ENCODE measurements at places on chromosomes 13 and 19.

DNA sequence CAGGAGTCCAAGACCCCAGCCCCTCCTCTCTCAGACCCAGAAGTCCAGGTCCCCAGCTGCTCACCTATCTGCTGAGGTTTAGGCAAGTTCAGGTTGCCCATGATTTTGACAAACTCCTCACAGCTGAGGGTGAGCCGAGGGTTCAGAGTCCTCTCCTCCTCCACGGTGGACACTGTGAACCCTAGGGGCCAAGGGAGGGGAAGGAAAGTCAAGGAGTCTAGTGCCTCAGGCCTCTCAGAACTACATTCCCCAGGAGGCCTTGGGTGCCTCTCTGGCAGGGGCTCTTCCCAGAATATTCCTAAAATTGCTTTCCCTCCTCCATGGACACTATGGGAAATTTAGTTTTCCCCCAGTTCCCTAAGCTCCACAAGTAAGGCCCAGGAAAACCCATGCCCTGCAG is 3.3 kb upstream of the PHLDB3 start:
- DNase-seq = no peak

DNA sequence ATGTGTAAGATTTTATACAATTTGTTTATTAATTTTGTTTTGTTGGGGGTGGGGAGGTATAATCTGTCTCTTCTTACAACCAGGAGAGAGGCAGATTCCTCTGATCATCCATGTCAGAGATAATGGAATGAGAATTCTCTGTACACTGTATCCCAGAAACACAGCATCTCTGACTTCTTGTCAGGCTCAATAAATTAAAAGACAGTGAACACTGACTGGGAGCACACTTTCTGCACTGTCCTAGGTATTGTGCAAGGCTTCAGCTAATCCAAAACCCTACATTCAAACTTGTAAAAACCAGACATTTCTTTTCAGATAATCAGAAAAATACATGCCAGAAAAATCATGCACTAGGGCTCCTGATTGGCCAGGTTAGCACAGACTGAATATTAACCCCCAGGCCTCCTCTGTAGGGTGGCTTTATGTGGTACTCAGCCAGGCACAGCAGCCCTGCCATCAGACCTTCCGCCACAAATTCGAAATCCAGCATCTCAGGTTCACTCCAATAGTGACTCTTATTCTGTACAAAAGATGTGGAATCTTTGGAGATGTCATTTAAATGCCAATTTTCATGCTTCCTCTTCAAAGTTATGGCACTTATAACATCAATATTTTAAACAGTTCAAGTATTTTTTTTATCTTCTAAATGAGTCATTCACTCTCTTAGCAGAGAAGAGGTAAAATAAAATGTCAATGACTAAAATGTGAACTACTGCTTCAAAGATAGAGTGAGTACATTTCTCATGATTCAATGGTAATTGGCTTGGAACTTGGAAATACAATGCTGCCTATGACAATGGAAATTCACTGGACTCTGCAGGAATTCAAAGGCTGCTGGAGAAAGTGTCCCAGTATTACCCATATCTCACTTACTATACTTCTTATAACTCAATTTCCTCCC is 211.5 kb downstream of the KLF12 start:
- DNase-seq = no peak

DNA sequence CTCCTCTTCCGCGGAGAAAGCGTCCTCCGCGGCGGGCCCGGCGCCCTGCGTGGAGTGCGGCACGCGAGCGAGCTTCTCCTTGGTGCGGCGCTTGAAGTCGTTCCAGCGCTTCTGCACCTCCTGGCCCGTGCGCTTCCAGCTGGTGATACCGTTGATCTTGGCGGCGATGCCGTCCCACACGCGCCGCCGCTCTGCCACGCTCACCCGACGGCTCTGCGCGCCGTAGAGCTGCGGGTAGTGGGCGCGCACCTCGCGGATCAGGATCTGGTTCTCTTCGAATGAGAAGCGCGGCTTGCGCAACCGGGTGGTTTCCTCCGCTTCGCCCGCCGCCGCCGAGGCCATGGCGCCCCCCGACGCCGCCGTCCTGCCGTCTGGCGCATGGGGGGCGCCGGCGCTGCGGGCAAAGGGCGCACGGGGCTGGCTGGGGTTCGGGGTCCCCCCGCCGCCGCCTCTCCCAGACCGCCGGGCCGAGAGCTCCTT is 941 bp downstream of the MYPOP start:
- DNase-seq = no peak

GRCh38 chr13:35460061-35460460 is 16.4 kb downstream of the MAB21L1 start:
- DNase-seq = no peak

GRCh38 chr19:343451-343931 is 1.1 kb downstream of the MIER2 start:
- no peak for DNase-seq

DNA sequence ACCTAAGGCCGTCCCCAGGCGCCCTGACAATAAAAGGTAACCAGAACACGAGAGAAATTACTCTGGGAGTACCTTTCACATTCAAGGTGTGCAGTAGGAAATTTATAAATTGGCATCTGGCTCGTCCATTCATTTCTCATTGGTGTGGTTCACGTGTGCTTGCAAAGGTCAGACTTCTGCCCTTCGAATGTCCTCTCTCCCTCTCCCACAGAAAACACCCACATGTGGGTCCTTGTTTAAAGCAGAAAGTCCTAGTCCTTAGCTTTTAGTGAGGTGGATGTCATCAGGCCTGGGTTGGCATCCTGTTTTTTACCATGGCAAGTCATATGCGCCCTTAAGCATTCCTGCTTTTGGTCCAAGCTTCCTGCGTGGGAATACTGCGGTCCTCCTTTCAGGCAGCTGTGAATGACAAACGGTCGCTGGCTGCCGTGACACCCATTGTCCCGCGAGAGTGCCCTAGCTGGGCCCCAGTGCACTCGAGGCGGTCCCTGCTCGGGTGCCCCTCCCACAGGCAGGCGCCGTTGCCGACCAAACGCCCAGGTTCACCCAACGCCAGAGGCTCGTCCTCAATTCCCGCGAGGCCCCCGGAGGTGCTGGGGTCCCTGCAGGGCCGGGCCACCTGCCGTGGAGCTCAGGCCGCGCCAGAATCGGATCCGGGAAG is at the start of gene NUDT19:
TSS of gene NUDT19 (plus strand) at position 531 of the 661 bp plus-strand sequence. CDS start 140 bp downstream, outside the sequence.
- DNase-seq = no peak

GRCh38 chr19:52211926-52212571 is 22.2 kb downstream of the PPP2R1A start:
- no peak for DNase-seq

DNA sequence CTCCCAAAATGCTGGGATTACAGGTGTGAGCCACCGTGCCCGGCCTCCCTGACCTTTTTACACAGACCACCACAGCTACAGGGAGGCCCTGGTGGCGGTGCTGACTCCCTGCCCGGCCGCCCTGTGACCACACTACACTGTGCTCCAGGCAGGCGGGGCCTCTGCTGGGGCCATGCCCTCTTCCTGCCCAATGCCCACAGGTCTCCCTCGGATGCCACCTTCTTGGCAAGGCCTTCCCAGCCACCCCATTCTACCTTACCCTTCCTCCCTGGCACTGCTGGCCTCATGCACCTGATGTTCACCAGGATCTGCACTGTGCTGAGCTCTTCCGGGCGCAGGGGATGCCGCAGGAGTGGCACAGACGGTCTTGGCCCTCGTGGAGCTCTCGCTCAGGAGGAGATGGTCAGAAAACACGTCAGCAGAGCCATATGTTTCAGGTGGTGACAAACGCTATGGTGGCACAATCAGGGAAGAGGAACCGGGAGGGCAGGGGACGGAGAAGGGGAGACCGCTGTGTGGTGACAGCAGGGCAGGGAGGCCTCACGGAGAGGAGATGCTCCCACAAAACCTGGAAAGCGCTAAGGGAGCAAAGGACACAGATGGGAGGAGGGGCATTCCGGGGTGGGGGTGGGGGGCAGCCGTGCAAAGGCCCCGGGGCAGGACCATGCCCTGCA is 4.1 kb downstream of the PIP5K1C start:
- no peak for DNase-seq

DNA sequence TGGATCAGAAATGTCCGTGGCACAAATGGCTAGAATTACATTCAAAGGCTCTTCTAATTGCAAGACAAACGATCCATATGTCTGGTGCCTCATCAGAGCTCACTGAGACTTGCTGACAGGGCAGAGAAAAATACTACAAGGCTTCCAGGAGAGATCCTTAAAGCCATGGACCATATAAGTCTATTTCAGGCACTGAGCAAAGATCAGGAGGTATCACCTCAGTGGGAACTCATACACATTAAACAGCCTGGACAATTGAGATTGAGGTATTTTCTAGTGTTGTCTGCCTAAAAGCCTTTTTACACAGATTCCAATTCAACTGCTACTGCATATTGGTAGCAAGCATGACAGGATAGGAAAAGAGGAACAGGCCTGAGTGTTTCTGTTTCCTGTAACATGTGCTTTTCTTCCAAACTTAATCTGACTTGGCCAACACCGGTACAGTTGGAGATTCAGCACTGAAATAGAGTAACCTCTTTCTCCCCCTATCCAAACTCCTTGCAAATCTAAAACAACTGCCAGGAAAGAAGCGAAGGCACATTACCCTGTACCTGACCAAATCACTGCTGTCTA is 65.9 kb downstream of the SERP2 start:
- no peak for DNase-seq

- no peak for DNase-seq
Measured at GRCh38 chr13:77328819-77329132, 1.9 kb upstream of the MYCBP2 start.

DNA sequence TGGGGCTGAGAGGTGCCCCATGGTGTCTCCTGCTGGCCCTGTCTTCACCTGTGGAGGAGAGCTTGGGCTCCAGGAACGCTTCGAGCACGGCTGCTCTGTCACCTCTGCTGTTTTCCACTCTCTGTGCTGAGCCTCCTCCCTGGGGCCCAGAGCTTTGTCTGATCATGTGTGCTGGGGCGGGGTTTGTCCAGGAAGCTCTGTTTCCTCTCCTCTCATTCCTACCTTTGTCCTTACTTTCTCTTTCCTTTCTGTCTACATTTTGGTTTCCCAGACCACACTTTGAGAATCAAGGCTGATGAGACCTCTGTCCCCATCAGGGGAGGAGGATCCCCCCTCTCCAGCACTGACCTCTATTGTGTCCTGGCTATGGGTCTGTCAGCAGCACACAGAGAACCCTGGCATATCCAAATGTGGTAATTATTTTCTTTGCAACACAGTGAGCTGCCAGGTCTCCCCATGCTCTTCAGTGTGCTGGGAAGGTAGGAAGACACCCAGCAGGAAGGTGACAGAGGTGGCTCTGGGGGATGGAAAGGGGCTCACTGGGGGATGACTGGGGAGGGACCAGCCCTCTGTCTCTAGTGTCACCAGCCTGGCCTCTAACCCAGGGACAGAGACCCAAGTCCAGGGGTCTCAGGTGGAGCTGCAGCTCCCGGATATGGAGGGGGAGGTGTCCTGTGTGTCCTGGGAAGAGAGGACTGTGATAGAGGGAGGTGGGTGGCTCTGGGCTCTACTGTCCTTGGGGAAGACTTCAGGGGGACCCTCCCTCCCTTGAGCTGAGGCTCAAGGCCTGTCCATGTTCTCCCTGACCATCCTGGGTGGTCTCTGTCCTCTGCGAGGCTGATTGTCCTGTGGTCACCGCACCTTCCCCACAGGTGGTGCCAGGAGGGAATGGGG is at the start of gene CEACAM1:
TSS of gene CEACAM1 (minus strand) at position 128 of the 894 bp plus-strand sequence. CDS start at position 21, 107 bp downstream.
- no peak for DNase-seq

DNA sequence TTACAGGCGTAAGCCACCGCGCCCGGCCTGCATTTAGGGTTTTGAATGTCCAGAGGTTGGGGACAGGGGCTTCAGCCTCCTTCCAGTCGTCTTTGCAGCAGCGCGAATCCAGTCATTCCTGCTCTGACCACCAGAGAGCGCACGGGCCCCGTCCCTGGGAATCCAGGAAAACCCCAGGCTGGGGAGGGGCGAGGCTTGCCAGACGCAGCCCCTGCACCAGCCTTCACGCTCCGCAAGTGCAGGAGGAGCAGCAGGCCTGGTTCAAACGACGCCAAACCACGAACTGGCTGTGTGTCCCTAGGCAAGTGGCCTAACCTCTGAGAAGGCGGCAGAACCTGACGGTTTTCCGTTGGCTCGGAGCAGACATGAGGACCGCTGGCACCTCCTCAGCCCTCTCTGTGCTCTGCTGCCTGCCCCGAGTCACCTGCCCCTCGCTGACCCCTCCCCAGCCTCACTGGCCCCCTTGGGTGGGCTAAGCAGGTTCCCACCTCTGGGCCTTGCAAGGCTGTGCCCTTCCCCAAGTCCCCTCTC is 2.0 kb upstream of the RNF126 start:
- DNase-seq = no peak

DNA sequence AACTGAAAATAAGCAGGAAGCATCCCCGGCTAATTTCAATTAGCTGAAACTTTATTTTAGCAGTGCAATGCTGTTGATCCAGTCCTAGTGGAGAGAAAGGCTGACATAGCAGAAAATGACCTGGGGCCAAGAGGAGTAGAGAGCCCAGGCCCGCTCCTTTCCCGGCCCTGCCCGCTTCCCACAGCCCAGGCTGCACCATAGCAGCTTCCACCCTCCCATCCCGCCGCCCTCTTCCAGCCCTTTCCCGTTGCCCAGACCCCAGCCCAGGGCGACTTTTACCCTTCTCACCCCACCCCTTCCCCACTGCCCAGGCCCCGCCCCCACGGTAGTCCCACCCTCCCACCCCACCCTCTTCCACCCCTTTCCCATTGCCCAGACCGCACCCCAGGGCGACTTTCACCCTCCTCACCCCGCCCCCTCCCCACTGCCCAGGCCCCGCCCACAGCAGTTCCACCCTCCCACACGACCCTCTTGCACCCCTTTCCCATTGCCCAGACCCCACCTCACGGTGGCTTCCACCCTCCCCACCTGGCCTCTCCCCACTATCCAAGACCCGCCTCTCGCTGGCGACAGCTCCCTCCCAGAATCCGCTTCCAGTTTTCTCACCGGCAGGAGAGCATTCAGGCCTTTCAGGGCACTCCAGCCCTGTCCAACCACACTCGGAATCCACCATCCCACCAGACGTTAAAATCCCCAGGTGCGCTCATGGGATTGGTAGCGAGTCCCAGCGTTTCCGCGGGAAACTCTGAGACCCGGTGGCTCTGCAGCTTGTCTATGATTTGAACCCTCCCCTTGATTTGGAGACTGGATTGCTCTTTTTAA is 8.3 kb downstream of the ZNF160 start:
- no peak for DNase-seq

GRCh38 chr13:40456979-40457553 is 209.4 kb downstream of the FOXO1 start:
- DNase-seq = no peak

DNA sequence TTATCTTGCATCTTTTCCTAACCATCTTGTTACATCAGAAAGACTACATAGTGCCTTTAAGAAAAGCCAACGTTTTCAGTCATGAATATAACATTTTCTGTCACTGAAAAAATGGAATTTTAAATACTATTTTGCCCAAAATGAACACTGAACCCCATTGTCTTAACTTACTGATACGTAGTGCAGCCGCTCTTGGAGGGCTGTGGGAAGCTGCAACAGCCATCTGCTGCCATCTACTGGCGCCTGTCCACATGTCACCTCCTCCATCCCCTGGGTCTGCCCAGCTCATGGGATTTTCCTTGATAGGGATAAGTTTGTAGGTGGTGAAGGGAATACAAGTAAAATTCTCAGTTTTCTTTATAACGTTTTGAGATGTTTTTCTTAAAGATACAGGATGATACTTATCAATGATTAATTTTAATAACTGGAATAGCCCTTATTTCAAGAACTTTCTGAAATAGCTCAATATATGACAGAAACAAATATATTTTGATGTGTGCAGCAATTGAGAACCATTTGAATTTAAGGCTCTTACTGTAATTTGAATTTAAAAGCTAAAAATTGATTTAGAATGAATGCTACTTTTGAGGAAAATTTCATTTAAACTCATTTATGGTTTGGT is 73.7 kb downstream of the GGACT start:
- DNase-seq = no peak

- DNase-seq = no peak
Measured at GRCh38 chr13:81721400-81721799, 1380.5 kb upstream of the SPRY2 start.

- DNase-seq = peak; percentile 32
Measured at GRCh38 chr13:106372199-106373155, 163.0 kb downstream of the EFNB2 start.
